ENCODE measurements at places on chromosomes 4 and X.
A peak's percentile ranks its signal among the peaks of the same experiment; 100 is the strongest.

GRCh38 chrX:77431227-77431626 lies 16.0 kb upstream of the FGF16 start:
- DNase-seq = no peak

DNA sequence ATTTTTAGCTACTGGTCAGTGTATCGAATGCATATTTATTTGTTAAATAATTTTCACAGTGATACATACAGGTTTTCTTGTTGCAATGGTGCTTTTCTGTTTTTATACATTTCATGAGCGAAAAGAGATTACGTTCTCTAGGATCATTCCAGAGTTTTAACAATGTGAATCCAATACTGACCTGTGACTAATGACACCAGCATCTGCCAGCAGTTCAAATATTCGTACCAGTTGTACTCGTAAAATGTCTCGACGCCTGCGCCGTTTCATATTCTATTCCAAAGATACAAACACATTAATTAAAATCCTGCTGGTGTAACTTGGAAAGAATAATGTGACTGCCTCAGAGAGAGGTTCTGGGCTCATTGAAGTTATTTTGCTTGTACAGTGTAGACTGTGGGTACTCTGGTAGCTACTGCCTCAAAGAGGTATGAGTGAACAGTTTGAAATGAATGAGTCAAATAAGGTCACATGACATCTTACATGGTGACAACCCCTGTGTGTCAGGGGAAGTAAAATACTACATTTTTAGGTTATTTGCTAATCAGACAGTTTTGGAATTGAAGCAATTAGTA lies 80.7 kb downstream of the ZAR1 start:
- no peak for DNase-seq

- DNase-seq = no peak
Observed at GRCh38 chr4:156326246-156326645, 372.6 kb upstream of the CTSO start.

GRCh38 chr4:138751309-138751708 lies 264.3 kb upstream of the NOCT start:
- DNase-seq = no peak

DNA sequence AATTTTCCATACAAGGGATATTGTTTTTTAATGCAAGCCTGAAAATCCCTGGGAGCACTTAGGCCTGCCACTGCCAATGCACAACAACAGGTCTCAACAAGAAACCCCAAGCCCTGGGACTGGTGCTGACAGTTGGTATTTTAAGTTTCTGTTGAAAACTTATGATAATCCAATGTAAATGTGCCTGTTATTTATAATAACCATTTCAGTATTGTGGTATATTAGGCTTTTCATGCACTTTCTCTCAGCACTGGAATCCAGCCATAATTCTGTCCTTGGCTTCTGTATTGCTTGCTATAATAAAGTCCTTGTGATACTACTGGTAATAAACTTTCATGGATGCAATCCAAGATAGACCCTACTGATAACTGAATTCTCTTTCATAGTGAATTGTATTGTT lies 218.9 kb downstream of the PCDH7 start:
- no peak for DNase-seq

DNA sequence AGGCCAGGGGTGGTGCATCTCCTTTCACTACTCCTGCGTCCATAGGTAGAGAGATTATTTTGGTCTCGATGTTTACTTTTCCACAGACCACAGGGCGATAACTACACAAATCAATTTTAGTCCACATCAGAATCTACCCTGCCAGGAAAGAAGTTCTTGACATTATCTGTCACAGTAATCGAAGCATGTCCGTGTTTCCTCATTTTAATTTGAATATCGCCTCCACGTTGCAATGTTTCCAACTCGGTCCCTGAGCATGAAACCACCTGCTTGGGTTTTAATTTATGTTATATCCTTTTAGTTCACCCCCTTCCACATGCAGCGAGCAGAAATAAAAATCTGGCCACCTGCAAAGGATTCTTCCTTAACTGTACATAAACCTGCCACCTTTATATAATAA lies 100.1 kb upstream of the ATXN3L start:
- DNase-seq = no peak

DNA sequence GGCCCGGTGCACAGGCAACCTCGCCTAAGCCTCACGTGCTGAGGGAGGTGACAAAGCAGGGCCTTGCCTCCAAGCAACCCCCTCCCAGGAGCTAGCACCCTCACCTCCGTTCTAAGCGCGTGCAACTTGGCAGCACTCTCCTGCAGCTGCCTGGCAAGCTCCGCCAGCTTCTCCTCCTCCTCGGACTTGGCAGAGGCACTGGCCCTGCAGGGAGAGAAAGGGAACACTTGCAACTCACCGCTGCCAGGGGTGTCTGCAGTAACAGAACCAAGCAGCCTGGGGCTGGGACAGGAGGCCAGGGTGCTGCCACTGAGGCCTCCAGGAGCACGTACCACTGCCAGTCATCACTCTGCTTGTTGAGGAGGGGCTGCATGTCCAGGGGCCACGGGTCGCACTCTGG lies 10.3 kb upstream of the TREX2 start:
- DNase-seq = no peak

- no peak for DNase-seq
Observed at GRCh38 chr4:144656850-144657249, 10.9 kb downstream of the HHIP start.

- peak; percentile 68 for DNase-seq
Observed at GRCh38 chr4:40924096-40924792, 174.5 kb downstream of the NSUN7 start.

DNA sequence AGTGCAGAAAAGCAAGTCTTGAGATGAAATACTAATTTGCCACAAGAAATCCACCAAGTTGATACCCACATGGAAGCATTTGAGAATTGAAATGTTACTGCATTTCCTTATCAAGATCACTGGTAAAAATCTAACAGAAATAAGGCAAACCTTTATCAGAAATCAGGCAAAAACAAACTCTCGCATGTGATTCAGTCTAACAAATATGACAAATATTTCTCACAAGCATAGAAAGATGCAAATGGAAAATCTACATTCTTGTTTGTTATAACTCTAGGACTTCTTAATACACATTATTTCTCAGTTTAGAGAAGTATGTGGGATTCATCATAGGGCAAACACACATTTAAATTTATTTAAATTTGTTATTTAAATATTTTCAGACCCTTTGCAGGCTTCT lies 52.9 kb downstream of the TXK start:
- DNase-seq = no peak

GRCh38 chrX:34578237-34578636 lies 78.8 kb downstream of the TMEM47 start:
- no peak for DNase-seq

DNA sequence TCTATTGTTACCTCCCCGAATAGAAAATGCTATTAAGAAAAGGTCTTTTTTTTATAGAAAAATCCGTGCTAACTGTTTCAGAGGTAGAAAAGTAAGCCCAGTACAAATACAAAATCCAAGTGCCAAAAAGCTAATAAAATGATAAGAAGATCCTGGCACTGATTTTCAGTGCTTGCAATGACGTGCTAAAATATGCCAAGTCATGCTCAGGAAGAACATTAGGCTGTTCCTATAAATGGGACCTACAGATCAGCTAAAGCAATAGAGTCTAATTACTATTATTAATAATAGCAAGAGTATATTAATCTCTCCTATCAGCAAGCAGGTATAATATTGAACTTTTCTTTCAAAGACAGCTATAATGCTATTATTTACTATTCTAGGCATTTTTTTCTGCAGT lies 305.8 kb downstream of the PPARGC1A start:
- no peak for DNase-seq

DNA sequence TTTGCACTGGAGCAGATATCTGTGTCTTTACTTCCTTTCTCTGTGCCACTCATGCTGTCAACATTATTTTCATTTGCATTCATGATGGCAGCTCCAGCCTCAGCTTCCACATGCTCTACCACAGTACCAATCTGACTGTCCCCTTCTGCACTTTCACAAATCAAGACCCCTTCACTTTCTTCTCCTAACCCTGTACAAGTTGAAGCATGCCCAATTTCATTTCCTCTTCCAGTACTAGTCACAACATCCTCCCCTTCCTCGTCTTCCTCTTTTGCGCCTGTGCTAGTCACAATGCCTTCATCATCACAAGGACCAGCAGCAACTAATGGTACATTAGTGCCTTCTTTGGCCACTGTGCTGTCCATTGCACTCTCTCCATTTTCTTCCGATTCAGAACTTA lies 26.5 kb downstream of the BOD1L1 start:
- no peak for DNase-seq

DNA sequence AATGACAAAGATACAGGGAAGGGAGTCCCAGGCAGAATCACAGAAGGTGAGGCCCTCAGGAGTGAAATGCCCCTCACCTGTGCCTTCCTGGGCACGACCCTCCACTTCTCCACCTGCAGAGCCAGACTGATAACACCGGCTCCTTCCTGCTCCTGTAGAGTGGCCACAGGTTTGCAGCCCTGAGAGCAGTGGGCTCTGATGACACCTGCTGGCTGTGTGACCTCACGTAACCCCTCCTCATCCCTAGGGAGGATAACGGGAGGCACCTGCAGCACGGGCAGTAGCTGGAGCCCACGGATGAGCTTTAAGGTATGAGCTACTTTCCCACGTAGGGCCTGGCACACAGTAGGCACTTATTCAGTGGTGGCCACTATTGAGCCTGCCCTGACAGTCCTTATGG lies 25.5 kb upstream of the MAN2B2 start:
- no peak for DNase-seq

DNA sequence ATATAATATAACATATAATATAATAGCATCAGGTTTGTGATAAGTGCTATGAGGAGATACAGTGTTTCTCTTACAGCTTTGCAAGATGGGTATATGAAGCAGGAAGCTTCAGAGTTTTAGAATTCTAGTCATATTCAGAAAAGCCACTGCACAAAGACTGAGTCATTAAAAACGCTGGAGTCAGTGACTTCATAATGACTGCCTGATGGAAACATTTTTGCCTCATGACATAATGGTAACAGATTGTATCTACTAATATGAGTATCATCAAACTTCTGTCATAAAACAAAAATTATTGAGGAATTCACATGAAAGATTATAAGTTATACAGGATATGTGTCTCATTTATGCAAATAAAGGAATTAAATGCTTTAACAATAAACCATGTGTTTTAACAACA lies 46.8 kb downstream of the EPHA5 start:
- DNase-seq = no peak

DNA sequence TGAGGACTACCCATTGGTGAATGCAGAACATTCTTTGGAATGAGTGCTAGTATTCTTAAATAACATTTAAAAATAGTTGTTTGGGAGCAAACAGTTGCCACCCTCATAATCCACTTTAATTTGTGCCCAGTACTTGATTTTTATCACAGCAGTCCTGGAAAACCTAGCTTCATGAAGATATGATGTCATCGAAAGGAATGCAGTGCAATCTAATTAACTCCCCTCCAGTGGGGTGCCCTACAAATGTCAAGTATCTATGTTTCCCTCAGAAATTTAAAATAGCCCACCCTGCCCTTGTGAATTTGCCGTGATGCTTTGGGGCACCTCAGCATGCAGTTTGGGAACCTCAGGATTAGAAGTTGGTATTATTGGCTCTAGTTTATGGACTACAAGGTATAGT lies 5.4 kb downstream of the RAB9A start:
- DNase-seq = no peak

GRCh38 chr4:7421356-7422150 lies 13.2 kb downstream of the PSAPL1 start:
- DNase-seq = no peak

DNA sequence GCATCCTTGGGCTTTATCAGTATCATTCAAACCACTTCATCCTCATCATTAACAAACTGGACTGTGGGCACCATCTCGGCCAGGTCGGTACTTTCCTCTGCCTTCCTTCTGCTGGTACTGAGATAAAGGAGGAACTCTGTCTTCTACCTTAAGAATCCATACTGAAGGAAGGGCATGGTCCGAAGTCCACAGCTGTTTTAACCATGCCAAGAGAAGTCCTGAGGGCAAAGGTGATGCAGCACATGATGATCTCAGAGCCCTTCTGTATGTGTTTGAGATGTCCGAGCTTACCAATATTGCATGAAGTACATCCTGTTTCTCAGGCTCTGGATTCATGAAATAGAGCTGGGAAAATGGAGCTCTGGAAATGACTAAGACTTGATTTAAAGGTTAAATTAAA lies 125.5 kb upstream of the STS start:
- no peak for DNase-seq

GRCh38 chr4:121875652-121876051 lies 5.4 kb upstream of the BBS7 start:
- no peak for DNase-seq

GRCh38 chr4:13093170-13093569 lies 391.0 kb downstream of the RAB28 start:
- DNase-seq = no peak

DNA sequence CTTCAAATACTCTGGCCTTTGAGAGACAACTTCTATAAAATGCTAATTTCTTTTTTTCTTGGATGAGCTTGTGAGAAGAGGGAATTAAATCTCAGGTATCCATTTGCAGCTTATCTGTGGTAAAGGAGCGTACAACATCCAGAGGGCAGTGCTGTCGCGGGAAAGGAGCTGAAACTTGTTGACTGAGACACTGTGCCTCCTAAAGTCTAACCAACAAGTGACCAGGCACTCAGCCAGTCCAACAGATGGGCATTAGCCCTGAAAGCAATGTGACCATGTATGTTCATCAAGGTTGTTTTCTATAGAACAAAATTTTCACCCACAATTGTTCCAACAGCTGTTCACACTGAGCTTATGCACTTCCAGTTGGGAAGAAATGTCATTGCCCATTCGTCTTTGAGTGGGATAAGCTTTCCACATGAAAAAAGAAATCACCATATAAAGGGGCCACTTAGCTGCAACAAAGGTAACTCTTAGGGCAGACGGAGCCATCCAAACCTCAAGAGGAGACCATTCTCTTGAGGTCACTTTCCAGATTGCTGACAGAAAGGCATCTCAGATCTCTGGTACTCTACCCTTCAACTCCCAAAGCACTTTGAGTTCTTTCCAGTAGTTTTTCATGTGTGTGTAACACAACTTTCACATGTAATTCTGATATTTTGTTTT lies 244.8 kb upstream of the NEIL3 start:
- DNase-seq = no peak

GRCh38 chr4:37664696-37665095 lies 21.5 kb downstream of the RELL1 start:
- DNase-seq = no peak

GRCh38 chr4:55571806-55572205 lies 20.2 kb downstream of the PDCL2 start:
- DNase-seq = no peak

DNA sequence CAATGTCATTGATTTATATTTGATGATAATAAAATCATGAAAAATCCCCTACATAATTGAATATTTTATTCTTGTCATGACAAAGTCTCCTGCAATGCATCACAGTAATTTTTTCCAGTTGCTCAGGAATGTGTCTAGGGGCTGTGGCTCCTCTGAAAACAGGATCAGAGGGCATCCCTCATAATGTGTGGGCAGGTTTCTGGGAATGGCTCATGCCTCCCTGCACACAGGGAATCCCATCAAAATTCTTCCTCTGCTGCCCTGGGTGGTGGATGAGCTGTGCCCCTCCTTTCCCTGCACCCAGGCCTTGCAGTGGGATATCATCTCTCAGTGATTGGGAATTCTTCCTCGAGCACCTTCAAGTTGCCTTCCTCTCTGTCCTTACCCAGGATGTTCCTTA lies 20.4 kb upstream of the PUDP start:
- no peak for DNase-seq

GRCh38 chr4:105042451-105042850 lies 104.2 kb upstream of the TET2 start:
- no peak for DNase-seq

Data from activated naive CD8-positive, alpha-beta T cell treated with anti-CD3 and anti-CD28 coated beads for 36 hours (primary cell).